ENCODE measurements at places on chromosomes 4 and X.

DNA sequence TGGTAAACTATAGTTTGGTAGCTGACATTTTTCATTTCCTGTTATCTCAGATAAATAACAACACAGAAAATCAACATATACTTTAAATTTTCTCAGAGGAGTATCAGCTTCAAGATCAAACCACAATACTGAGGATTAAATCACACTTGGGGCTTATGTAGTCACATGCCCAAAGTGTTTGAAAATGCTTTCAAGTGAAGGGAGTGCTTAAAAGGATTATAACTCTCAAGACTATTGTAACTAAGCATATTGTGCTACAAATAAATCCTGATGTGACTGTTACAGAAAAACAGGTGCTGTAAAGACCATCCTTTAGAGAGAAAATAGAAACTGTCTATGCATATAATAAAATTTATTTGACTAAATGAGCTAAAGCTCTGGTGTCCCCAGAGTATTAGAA is 887.6 kb downstream of the ADGRL3 start:
- DNase-seq: no peak

GRCh38 chr4:139826426-139826825 is 160.8 kb downstream of the MGST2 start:
- DNase-seq: no peak

DNA sequence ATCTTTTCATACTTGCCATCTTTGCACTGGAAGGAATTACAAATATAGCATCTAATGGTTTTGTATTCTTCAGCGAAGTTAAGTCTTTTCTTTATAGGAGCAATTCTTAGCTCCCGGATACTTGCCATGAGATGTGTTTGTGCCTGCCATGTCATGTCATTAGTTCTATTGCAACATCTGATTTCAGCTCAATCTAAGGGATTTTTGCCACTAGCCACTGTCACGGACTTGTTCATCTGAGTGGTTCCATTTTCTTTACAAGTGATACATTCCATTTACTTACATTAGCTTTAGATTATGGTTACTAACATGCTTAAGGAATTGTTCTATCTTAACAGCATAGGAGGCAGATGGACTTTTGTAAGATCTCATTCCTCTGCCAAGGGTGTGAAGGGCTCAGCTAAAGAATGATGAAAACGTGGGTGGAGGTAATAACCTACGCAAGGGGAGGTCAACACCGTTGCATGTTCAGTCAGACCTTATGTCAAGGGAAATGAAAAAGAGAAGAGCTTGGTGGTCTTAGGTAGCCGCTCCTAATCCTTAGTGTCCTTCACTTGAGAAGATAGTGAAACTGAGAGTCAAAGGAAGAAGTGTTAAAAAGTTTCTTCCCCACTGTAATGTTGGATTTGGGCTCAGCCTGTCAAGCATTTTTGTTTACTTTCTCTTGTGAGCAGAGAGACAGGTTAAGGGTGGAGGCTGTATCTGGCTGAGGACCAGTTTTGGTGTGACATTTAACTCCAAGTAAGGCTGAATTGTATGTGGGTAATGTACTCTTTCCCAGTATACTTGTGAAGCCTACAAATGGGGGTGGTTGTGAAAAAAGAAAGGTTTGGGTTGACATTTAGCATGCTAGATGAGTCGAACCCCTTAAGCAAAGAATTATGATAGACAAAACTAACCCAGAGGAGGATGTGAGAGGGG is 3.6 kb upstream of the KLHL2 start:
- DNase-seq: no peak

- DNase-seq: no peak
Observed at GRCh38 chr4:174563399-174563798, 41.1 kb upstream of the HPGD start.

GRCh38 chr4:88629826-88630225 is 37.5 kb downstream of the HERC3 start:
- DNase-seq: no peak

DNA sequence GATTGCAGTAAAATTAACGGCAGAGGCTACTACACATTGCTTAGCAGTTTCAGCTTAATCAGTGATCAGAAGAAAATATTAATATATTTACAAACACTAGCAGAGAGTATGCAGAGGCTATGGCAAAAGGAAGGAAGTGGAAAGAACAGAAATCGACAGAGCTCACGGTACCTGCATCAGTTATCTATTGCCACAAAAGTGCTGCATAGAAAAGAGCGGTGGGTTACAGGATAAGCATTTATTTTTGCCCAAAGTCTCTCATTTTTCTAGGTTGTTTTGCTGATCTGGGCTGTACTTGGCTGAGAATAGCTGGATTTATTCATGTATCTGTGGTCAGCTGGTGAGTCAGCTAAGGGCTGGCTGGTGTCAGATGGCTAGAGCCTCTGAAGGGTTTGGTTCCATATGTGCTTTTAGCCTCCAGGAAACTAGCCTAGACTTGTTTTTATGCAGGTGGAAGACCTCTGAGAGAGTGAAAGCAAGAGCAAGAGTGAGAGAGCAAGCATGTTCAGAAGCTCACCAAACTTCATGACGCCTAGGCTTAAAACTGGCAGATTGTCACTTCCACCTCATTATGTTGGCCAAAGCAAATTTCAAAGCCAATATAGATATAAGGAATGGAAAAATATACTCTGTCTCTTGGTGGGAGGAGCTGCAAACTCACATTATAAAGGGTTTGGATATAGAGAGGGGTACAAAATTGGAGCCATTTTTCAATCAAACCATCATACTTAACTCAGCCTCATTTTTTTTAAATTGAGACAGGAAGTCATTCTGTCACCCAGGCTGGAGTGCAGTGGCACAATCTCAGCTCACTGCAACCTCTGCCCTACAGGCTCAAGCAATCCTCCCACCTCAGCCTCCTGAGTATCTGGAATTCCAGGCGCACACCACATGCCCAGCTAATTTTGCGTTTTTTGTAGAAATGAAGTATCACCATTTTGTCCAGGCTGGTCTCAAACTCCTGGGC is 153.2 kb upstream of the RPL34 start:
- no peak for DNase-seq

Measured in activated T-cell treated with anti-CD3 and anti-CD28 coated beads for 24 hours (primary cell).